ENCODE measurements at places on chromosomes 12 and 14.

GRCh38 chr12:4107436-4107878 is 166.1 kb upstream of the CCND2 start:
- DNase-seq = peak; percentile 66

DNA sequence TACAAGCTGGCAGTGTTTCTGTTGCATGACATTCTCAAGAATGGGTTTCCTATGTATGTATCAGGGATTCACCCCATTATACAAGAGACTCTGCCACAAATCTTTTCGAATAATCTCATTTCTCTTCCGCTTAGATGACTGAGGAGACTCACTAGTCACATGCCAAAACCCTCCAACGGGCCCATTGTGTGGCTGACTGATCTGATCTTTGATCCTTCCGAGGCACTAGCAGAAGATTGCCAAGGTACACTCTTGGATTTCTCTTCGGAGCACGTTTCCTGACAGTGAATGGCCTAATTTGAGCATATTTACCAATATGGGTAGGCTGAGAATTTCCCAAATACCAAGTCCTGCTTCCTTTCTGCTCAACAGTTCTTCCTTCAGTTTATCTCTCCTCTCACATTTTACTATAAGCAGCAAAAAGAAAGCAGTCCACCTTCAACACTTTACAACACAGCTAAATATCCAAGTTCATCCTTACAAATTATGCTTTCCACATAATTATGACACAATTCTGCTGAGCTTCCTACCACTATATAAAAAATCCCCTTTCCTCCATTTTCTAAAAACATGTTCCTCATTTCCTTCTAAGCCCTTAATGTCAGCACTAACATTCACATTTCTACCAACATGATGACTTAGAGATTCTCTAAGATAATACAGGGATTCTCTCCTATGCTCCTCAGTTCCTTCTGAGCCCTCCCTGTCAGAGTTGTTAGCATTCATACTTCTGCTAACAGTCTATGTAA is 11.0 kb downstream of the PRPH start:
- DNase-seq = no peak

DNA sequence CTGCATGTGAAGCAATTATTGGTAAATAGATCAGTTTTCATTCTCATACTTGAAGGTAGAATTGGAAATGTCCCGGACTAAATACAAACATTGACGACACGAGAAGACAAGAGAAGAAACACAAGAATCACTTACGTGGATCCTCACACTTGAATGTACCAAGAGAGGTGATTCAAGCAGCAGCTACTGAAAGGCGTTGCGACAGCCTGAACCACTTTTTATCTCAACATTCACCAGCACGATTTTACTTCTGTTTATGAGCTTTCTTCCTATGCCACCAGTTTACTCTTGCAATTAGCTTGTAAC is 3.6 kb upstream of the FZD10 start:
- DNase-seq = no peak

DNA sequence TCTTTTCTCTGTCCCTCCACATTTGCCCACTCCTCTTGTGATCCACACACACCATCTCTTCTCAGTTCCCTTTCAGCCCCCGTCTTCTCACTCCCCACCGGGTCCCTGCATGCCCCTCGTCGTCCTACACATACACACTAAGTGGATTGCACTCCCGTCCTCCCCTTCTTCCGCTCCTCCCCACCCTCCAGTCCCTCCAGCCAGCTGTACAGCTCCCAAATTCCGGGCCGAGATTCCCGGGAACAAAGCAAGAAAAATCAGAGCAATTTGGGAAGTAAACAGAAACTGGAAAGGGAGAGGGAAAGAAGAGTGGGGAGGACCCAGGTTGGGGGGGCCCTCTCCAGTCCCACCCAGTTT is 282 bp upstream of the IGFBP6 start:
- DNase-seq = no peak

DNA sequence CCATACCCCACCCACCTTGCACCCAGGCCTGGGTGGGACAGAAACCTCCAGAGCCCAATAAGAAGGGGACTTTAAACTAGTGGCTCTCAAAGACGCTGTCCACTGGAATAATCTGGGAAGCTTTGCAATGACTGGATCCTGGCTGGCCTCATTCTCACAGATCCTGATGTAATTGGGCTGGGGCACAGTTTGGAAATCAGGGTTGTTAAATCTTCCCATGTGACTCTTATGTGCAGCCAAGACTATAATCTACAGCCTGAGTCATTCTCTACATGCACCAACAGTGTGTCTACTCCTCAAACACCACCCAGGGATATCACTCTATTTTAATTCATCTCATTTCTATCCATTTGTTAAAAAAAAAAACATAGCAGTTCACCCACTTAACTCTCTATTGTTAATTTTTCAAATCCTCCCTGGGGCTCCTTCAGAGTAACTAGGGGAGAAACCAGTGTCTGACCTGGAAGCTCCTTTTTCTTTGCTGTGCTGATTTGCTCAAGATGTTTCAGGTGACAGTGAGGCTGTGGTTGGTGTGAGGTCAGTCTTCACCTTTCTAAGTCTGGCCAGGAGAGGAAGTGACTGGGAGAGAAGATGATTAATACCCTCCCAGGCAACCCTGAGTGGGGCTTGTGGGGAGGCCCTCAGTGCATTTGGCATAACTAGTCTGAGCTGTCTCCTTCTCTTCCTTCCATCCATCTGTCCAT is 211.6 kb upstream of the SFSWAP start:
- no peak for DNase-seq
